COR-L47 (cell line): ENCODE measurements at places on chromosomes 1 and 21.

DNA sequence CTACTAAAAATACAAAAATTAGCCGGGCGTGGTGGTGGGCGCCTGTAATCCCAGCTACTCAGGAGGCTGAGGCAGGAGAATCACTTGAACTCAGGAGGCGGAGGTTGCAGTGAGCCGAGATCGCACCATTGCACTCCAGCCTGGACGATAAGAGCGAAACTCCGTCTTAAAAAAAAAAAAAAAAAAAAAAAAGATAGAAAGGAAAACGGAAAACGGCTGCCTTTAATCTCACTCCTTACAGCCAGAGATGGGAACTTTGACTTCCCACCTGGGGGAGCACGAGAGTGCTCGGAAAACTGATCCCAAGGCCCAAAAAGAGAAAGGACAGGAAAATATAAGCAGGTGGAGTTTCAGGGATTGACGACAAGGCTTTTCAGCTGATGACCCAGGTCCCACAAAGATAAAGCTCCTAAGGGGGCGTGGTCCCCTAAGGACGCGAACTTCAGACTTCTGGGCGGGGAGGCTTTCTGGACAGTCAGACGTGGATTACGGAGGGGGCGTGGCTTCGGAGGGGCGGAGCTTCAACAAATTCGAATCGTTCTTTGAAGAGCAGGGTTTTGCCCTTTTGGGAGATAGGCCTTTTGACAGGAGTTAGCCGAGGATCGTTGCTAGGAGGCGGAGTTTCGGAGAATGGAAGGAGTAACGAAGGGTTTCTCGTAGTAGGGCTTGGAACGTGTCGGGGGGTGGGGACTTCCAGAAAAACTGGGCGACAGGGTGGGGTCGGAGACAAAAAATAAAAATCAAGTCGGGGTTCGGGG is 958 bp upstream of the CKS1B start:
- peak; percentile 88 for DNase-seq

DNA sequence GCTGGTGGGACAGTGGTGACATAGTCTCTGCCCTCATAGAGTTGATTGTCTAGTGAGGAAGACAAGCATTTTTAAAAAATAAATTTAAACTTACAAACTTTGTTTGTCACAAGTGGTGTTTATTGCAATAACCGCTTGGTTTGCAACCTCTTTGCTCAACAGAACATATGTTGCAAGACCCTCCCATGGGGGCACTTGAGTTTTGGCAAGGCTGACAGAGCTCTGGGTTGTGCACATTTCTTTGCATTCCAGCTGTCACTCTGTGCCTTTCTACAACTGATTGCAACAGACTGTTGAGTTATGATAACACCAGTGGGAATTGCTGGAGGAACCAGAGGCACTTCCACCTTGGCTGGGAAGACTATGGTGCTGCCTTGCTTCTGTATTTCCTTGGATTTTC is 58.4 kb downstream of the LAMC2 start:
- DNase-seq: no peak

GRCh38 chr1:231093156-231093922 is 53.3 kb upstream of the FAM89A start:
- DNase-seq: no peak

- DNase-seq: no peak
Observed at GRCh38 chr21:18493422-18493821, 89.8 kb upstream of the TMPRSS15 start.

DNA sequence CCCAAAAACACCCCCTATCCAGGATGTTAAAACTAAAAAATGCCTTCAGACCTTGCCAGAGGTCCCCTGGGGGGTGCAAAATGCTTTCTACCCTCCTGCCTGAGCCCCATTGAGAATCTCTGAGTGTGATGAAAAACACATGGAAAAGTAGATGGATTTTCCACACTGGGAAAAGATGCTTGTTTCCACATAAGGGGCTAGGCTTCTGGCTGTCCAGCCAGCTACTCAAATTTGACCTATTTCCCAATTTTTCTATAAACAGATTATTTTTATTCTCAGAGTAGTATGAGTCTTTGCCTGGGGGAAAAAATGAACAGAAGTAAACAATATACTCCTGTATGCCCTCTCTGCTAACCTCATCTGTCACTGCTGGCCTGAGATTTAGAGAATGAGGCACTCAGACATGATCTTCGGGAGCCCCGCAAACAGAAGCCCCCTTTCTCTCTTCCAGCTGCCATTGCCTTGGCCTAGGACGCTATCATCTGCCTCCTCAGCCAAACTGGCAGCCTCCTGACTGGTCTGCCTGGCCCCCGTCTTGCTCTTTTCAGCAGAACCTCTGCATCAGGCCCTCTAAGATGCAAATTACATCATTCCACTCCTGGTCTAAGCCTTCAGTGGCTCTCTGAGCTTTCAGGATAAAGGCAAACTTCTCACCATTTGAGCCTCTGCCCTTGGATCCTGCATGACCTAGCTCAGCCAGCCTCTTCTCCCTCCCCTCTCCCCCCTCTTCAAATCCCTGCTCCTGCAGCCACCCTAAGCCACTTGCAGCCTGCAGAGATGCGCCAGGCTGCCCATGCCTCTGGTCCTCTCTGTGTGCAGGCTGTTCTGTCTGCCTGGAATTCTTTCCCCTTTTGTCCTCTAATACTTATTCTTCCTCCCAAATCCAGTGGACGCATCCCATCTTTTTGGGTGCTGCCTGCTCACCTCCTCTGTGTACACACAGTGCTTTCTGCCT is 39.7 kb upstream of the TMEM125 start:
- DNase-seq: no peak

- peak; percentile 75 for DNase-seq
Observed at GRCh38 chr1:209207701-209208286, 375.7 kb upstream of the CAMK1G start.

GRCh38 chr1:209190591-209191261 is 392.8 kb upstream of the CAMK1G start:
- DNase-seq: peak; percentile 58

DNA sequence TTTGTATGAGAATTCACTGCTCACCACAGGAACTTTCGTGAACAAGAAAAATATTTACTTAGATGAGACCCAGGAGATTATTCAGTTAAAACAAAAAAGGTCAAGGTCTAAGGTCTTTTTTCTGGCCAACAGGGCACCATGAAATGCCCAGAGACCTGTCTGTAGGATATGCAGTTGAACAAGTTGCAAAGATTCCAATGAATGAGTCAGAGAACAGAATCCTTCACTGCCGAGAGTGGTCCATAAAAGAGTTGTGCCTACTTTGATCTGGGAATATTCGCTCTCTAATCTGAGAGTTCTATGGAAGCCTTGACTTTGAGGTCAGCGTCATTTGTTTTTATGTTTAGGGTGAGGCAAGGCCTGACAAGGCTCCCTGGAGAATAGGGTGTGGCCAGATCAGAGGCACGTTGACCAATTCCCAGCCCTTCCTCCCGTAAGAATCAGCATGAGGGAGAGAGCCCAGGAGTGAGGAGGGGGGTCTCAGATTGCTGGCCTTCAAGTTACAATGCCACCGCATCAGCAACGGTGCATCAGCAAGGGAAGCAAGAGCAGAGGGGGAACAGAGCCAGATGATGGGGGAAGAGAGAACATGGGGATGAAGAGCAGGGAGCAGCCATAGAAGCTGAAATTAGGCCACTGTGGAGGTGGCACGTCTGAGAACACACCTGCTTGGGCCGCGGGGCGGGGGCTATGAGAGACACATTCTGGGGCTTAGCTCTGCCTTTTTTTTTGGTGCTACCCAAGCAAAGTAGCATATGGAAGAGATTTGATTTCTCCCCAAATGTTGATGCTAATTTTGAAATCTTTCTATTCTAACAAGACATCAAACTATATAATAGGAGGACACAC is 206.4 kb upstream of the RAB4A start:
- DNase-seq: no peak

- DNase-seq: no peak
Observed at GRCh38 chr1:178037510-178038253, 56.2 kb upstream of the RASAL2 start.

DNA sequence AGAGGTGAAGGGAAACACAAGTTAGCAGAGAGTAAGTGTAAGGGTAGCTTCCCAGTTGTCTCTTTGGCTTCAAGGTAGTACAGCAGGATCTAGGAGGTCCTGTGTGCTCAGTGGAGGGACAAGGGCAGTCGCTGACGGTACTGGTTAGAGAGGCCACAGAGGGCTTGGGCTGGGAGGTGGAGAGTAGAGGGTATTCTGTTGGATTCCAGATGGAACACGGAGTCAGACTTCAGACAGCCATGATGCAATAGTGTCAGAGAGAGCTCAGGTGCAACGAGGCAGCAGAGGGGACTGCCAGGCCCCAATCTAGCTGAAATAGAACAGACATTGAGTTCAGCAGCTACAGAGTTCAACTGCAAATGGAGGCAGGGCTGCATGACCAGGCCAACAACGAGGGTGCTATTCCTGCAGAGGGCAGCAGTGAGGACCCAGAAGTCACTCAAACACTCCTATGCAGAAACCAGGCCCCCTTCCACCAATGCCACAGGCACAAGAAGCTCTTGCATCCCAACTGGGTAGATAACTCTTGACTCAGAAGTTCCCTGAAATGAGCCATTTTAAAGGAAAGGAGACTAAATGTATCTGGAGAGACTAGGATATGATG is 325.0 kb upstream of the ESRRG start:
- DNase-seq: no peak

- DNase-seq: no peak
Observed at GRCh38 chr1:25954282-25954938, 43.5 kb downstream of the PAFAH2 start.

GRCh38 chr1:147337040-147337630 is 94.7 kb downstream of the CHD1L start:
- DNase-seq: no peak

GRCh38 chr1:16168622-16169360 is 12.9 kb upstream of the EPHA2 start:
- DNase-seq: no peak

- DNase-seq: no peak
Observed at GRCh38 chr1:58447886-58448285, 98.6 kb downstream of the OMA1 start.

- no peak for DNase-seq
Observed at GRCh38 chr1:164638492-164639202, 79.7 kb downstream of the PBX1 start.

- DNase-seq: no peak
Observed at GRCh38 chr1:243390162-243390791, 134.4 kb downstream of the SDCCAG8 start.

- DNase-seq: no peak
Observed at GRCh38 chr1:205038132-205038786, 4.8 kb upstream of the CNTN2 start.

- no peak for DNase-seq
Observed at GRCh38 chr1:22245726-22246125, 102.8 kb upstream of the WNT4 start.

GRCh38 chr21:33648555-33648954 is 6.3 kb downstream of the ITSN1 start:
- DNase-seq: no peak

- no peak for DNase-seq
Observed at GRCh38 chr1:119790451-119791198, 20.6 kb downstream of the REG4 start.

DNA sequence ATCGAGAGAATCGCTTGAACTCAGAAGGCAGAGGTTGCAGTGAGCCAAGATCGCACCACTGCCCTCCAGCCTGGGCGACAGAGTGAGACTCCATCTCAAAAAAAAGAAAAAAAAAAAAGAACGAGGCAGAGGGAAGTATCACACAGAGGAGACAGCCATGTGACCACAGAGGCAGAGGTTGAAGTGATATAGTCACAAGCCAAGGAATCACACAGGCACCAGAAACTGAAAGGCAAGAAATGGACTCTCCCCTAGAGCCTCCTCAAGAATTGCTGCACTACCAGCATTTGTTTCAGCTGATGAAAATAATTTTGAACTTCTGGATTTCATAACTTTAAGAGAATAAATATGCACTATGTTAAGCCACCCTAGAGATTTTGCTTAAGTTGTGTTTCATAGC is 459.6 kb downstream of the PTPRC start:
- no peak for DNase-seq

GRCh38 chr21:14241297-14241696 is 25.3 kb downstream of the RBM11 start:
- no peak for DNase-seq

GRCh38 chr1:6321205-6321604 is 60.3 kb upstream of the GPR153 start:
- DNase-seq: no peak

DNA sequence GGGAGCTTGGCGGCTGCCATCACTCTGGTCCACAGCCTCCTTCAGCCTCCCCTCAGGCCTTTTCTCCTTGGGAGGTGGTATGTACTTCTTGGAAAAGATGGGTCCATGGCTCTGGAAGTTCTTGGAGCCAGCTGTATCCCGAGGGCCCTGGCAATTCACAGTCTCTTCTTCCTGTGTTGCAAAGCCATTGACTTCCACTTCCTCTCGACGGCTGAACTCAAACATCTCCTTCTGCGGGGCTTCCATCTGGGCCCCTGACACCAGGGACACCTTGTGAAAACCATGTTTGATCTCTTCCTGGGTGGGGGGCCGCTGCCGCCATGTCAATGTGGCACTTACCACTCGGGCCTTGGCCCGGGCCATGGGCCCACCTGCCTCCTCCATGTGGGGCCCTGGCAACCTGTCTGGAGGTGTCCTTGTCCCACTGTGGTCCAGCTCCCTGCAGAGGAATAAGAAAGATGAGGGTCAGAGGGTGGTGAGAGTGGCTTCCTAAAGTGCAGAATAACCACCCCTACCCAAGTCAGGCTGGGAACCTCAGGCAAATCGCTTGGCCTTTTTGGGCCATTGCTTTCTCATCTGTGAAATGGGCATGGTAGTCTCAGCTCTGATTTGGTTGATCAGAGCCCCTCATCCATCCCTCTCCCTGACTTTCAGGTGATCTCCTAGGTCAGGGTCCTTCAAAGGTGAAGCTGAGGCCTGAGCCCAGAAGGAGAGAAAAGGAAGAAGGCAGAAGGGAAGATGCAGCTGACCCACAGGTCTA is 7.5 kb downstream of the CRYBG2 start:
- DNase-seq: no peak

GRCh38 chr1:30295674-30296073 is 427.7 kb downstream of the MATN1 start:
- no peak for DNase-seq

GRCh38 chr1:230632273-230632873 is 9.9 kb upstream of the COG2 start:
- peak; percentile 44 for DNase-seq

GRCh38 chr1:101316256-101316655 is 79.4 kb downstream of the S1PR1 start:
- DNase-seq: peak; percentile 90

DNA sequence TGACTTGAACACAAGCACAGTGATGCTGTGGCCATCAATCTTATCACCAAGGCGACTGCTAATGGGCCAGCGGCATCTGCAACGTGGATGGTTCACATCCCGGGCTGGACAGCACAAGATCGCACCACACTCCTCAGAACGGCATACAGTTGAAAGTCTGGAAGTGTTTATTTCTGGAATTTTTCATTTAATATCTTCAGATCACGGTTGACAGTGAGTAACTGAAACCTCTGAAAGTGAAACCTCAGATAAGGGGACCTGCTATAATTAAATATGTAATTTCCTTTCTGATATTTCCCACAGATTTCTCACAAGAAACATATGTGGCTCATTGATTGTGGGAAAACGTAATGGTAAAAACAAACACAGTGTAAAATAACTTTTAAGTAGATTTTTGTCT is 83.7 kb downstream of the POFUT2 start:
- no peak for DNase-seq

GRCh38 chr1:182615468-182616129 is 11.4 kb upstream of the RGS16 start:
- DNase-seq: peak; percentile 42
